ENCODE measurements at places on chromosomes 4 and X. TPM values are rescaled to one million over a fixed set of nuclear protein-coding genes. Genes with fewer than 3 reads are reported as not detected.

- DNase-seq, result no peak
These were observed 325.4 kb upstream of the GALNT7 start for GRCh38 chr4:172843192-172843591.

DNA sequence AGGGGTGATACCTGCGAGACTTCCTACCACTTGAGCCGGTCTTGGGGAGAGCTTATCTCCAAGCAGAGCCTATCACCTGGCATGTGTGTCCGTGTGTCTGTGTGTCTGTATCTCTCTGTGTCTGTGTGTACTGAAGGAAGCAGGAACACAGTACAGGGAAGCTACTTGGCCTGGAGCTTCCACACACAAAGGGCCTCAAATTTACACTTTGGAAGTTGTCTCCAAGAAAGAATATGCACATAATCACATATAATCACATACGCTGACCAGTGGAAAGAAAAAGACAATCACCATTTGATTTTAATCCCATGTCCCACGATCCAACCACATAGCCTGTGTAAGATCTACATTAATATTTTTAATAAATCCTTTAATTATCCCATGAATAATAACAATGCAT lies 13.2 kb upstream of the NKX6-1 start:
- DNase-seq, result no peak

HTN3 gene
- total RNA-seq, result not detected

DNA sequence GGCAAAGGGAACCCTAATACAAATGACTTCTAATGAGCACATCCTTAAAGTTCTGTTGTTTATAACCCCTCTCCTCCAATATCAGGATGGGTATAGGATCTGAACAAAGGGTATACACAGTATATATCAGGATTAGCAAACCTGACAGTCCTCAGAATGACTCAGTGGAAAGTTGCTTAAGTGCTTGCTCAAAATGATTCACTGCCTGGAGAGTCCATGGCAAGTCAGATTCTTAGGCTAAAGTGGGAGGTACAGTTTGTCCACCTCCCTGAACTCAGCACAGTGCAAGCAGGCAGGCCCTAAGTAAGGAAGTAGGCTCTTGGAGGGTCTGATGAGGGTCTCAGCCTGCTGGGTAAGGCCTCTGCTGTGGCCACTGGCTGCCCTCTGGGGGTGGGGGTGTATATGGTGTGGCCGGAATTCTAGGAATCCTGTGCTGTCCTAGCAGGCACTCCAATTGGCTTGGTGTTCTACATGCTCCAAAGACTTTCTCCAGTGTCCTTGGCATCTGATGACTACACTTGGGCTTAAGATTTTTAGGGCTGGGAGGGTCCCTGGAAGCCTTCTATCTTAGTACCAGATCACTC lies 54.3 kb downstream of the CHRDL1 start:
- DNase-seq, result no peak

- DNase-seq, result no peak
These were observed 458.1 kb downstream of the KCTD8 start for GRCh38 chr4:43990551-43990950.

DNA sequence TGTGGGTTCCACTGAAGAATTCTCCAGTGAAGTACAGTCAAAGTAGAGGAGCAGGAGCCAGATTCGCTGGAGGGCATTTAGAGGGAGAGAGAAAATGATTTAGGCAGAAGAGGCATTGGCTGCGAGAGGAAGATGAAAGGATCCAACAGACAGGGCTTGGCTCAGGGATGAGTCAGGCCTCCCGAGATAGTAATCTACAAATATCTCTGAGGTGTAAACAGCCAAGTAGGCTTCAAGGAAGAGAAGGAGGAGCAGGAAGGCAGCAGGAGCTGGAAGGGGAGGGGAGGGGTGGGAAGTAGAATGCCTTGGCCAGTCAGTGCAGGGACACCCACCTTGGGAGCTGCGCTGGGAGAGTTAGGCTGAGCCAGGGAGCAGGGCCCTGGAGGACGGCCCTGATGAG lies 55.5 kb downstream of the PJA1 start:
- no peak for DNase-seq

SEC24B gene
- 39.1 TPM for total RNA-seq

- no peak for DNase-seq
These were observed 324.2 kb downstream of the MAPK10 start for GRCh38 chr4:86035688-86036087.
